Effector CD8-positive, alpha-beta T cell (primary cell): ENCODE measurements at places on chromosomes 6 and 20.

- DNase-seq, result no peak
Observed at GRCh38 chr6:155147958-155148663, 115.7 kb upstream of the CLDN20 start.

DNA sequence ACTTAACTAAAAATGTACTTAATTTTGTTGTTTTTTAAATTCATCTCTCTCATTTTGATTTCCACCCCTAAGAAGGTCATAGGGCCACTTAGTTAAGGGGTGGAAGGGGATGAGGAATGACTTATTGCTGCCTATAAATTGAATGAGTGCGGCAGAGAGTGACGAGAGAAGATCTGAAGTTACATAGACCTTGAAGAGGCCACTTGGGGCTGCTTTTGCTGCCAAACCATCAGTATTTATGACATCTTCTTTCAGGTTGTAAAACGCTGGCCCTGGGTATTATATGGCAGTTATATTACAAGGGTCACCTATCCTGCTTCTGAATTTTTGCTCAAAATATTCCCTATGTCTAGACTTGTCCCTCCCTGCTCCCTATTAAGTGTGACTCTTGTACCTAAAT is 119.6 kb upstream of the RIMS1 start:
- DNase-seq, result no peak

DNA sequence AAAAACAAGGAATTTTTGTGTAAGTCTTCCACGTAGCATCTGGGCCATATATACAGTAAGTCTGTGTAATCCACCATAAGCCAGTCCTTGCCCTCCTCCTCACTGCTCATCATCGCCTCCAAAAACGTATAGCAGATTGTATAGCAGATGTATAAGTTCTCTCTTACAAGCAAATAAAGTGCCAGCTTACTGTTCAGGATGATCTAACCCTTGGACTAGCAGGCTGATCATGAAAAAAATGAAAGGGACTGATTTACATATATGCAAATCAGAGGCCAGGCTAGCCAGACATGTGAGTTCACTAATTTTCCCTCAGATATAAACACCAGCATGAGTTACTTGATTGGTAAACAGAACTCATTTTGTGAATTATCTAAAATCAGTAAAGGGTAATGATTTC is 171.5 kb downstream of the LY86 start:
- no peak for DNase-seq

DNA sequence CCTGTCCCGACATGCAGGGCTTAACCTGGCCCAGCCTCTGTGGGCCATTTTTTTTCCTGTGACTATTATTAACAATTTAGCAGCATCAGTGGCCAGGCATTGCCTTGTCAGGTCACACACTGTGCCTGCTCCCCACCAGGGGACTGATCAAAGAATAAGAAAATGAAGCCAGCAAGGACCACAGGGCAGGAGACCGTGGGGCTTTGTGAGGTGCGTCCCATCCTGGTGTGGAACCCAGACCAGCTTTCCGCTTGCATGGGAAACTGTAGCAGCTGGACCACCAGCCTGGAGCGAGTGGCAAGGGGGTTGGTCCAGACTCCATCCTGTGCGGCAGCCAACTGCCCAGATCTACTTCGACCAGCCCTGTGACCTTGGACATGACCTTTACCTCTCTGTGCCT is 218.3 kb downstream of the ANKRD60 start:
- no peak for DNase-seq

GRCh38 chr6:163626073-163626867 is 211.8 kb downstream of the QKI start:
- DNase-seq, result no peak

GRCh38 chr6:6749702-6750491 is 161.4 kb downstream of the LY86 start:
- DNase-seq, result no peak

- no peak for DNase-seq
Observed at GRCh38 chr6:12875051-12875450, 158.5 kb downstream of the PHACTR1 start.

DNA sequence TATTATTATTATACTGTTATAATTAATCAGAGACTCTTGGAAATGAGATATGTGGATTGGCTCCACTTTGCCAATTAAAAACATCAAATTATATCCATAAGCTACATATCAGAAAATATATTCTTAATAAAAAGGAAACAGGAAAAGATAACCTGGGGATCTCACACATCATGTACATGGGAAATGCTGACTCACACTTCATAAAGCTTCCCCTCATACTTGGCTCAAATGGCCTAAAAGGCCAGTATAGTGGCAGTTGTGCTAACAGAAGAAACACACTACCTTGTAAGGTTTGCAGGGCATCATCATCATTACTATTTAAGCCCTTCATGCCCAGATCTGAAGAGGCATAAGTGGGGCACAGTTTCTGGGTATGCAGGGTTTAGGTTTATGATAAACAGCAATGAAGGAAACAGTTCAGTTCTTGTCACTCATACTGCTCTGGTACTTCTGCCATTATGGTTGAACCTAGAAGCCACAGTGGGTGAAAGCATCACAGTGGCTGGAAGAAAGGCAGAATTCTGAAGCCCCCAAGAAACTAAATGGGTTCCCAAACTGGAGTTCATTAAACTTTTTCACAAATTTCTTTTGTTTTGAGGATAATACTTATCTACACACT is 60.6 kb downstream of the BTBD9 start:
- DNase-seq, result no peak

DNA sequence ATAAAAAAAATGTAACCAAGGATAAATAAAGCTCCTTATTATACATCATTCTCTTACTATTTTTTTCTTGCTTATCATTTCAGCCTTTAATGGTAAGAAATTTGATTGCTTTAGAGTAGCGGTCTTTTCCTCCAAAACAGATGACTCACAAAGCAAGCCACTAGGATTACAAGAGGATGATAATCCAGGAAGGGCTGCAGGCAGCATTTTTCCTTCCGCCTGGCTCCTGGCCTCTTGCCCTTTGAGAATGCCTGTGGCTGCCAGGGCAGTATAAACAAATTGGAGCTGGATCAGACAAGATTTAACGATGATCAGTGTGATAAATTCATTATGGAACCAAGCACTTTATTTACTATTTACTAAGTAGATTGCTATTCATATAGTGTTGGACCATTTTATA is 9.7 kb upstream of the FBXL4 start:
- no peak for DNase-seq

- no peak for DNase-seq
Observed at GRCh38 chr6:148868314-148868713, 121.5 kb downstream of the UST start.

- DNase-seq, result no peak
Observed at GRCh38 chr6:75171986-75172385, 33.9 kb downstream of the COL12A1 start.

DNA sequence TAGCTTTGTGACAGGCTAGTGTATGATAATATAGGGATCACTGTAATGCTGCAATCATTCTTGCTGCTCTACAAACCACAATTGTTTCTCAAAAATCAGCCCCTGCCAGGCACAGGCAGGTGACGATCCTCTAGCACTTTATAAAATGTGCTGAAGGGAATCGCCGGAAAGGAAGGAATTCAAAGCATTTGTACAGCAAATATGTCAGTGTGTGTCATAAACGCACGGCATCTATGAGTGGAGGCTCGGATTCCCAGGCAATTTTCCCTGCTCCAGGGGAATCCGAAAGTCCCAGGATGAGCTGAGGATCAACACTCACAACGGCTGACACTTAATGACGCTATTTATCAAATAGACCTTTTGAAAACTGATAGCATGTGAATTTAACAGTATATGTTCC is 1.4 kb downstream of the PHACTR1 start:
- DNase-seq, result no peak

DNA sequence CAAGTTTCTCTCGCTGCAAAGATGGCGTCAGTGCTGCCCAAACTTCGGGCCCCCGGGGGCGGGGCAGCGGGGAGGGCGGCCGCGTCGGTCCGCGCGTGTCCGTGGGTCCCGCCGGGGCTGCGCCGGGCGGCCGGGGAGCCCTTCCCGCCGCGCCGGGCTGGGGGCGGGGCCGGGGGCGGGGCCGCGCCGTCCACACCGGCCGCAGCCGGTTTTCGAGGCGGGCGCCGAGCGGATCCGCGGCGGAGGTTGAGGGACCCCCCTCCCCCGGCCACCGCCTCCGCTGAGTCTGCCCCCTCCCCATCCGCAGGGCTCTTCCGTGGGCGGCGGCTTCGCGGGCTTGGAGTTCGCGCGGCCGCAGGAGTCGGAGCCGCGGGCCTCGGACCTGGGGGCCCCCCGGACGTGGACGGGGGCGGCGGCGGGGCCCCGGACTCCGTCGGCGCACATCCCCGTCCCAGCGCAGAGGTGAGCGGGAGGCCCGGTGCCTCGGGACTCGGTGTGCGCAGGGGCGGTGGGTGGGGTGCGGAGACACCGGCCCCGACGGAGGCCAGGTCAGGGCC is 572 bp downstream of the SLC2A4RG start:
- peak; percentile 39 for DNase-seq

- DNase-seq, result no peak
Observed at GRCh38 chr20:44173846-44174245, 13.1 kb downstream of the JPH2 start.

DNA sequence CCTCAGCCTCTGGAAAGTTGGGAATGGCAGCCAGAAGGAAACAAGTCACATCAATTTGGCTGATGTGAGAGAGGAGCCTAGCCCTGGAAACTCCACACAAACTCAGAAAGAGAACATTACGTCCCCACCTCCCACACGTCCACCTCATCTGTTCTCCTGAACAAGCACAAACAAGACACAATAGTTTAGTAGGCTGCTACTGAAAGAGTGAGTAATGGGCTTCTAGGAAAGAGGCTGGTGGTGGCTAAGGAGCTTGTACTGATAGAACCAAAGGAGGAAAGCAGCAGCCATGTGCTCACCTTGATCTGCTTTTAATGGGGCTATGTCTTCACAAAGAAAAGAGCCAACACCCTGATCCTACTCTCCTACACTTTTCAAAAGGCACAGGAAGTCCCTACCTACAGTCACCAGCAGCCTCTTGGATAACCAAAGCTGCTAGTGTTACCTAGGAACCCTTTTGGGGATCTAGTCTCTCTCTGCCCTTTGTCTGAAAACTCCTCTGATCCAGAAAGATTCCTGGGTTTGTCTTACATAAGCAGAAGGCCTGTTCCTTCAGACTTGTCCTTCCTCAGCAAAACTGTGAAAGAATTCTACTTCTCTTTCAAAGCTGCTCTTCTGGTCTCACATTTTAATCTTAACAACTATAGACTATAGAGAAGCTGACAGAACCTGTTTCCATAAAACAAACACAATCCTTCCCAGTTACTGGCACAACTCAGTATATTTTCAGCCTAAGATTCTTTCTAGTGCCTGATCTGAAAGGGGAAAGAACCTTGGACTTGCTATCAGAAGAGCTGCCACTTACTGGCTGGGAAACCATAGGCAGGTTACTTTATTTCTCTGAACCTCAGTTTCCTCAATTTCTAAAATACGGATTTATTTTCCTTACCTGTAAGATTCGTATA is 3.1 kb downstream of the PLAGL2 start:
- DNase-seq, result no peak

DNA sequence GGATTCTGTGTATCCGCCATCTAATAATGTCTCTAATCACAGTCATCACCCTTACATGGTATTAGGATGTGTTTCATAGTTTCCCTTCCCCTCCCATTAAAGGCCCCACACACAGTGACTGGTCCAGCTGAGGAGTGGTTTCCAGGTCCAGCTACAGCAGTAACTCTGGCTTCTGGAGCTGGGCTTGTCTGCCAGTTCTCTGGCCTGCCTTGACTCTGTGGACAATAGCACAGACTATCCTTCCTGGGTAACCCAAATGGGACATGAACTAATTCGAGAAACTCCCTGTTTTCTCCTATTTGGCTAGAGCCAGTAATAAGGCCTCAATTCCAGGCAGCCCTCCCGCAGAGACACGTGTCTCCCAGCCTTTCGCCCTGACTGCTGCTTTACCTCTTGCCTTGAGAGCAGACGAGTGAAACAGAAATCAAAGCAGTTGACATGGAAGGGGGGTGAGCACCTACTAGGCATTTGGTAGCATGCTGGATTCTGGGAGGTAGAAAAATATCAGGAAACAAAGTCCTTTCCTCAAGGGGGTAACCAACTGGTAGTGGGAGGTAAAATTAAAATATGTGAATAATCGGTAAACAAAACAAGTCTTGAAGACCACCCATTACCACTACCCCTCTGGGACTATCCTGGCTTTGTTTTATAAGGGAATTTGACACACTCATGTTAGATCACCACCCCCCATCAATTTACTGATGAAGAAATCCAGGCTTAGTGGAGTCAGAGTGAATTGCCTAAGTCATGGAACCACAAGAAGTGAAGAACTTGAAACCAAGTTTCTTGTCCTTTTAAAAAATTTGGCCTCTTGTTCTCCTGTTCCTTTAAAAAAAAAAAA is 1.2 kb downstream of the TRAF3IP2 start:
- DNase-seq, result no peak

DNA sequence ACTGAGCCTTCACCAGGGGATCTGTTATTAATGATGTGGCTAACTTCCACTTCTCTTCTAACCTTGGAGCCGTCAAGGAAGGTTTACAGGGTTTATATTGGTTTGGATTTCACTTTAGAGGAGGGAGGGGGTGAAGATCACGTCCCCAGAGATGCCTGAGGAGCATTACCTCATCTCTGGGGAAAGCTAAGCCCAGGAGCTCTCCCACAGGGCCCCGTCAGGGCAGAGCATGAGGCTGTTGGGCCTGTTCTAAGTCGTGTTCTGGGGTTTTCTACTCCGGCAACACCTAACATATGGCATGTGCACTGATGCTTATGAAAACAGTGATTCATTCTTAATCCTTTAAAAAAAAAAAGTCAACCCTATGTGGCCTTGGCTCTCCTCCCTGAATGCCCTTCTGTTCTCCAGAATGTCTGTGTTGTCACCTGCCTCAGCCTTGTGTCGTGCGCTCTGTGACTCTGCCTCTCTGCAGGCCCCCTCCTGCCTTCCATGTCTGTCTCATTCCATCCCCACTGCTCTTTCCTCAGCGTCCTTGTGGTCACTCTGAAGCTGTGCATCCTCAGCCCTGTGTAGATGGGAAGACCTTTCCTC is 97.4 kb upstream of the JARID2 start:
- DNase-seq, result no peak

GRCh38 chr6:148548749-148549140 is 198.1 kb upstream of the UST start:
- DNase-seq, result no peak

DNA sequence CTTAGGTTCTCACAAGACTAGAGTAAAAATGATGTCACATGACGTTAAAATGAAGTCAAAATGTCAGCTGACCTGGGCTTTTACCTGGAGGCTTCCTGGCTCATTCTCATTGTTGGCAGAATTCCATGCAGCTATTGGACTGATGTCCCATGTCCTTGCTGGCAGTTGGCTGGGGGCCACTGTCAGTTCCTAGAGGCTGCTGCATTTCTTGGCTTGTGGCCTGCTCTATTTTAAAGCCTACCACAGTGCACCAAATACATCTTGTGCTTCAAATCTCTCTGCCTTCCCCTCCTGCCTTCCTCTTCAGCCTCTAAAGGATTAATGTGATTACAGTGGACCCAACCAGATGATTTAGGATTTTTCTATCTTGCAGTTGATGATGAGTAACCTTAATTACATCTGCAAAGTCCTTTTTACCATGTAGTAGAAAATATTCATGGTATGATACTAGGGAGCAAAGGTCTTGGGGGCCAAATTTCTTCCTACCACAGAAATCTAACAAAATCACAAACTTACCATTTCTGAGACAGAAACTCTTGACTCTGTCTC is 81.9 kb downstream of the FIG4 start:
- no peak for DNase-seq
